ENCODE measurements at places on chromosomes 16 and 17. TPM values are rescaled to one million over a fixed set of nuclear protein-coding genes. Genes with fewer than 3 reads are reported as not detected.

- no peak for DNase-seq
Measured at GRCh38 chr16:75922250-75922649, 196.0 kb upstream of the CPHXL start.

DNA sequence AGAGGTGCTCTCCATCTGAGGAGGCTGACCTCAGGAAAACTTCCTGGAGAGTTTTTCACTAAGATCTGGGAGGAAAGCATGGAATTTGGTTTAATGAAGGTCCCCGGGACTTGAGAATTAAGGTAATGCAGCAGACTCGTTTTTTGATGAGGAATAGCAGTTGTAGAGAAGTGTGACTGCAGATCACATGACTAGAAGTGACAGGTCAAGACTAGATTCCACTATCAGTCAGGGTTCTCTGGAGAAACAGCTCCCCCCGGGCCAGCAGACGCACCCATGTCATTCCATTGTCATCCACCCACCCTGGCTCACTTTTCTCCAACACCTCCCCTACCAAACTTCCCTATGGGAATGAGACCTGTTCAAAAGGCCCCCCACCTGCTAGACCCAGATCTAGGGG lies 1.9 kb upstream of the DHRS13 start:
- no peak for DNase-seq

TSPOAP1 gene
- total RNA-seq, result 35.4 TPM

GRCh38 chr16:86044881-86045590 lies 146.1 kb downstream of the IRF8 start:
- DNase-seq, result no peak

VAT1L gene
- total RNA-seq, result 9.3 TPM

IL17C gene
- not detected for total RNA-seq

OSGIN1 gene
- total RNA-seq, result 14.5 TPM

- DNase-seq, result peak; percentile 6
Measured at GRCh38 chr17:6098050-6098822, 28.1 kb downstream of the WSCD1 start.

Data from thyroid gland (tissue), 4 donors.